Left hindlimb (tissue), 1 donor: ENCODE measurements at places on chromosomes 2 and 18.

- no peak for DNase-seq
Observed at GRCh38 chr2:30691091-30691947, 115.9 kb downstream of the CAPN13 start.

GRCh38 chr18:42287047-42287446 is 332.0 kb downstream of the PIK3C3 start:
- no peak for DNase-seq

DNA sequence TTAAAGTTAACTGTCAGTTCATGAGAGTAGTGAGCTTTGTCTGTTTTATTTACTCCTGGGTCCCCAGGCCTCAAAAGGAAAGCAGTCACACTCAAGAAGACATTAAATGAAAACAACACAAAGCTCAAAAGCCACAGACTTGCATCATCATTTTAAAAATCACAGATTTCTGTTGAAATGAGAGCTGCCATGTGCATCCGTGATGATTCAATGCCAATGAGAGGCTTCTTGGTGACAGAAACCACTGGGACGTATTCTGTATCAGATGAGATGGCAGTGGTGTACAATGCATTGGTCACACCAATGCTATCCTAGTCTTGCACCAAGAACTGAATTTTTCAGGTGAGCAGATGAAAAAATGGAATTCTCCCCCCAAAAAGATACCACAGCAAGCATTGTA is 204.8 kb downstream of the ANAPC1 start:
- DNase-seq: no peak

DNA sequence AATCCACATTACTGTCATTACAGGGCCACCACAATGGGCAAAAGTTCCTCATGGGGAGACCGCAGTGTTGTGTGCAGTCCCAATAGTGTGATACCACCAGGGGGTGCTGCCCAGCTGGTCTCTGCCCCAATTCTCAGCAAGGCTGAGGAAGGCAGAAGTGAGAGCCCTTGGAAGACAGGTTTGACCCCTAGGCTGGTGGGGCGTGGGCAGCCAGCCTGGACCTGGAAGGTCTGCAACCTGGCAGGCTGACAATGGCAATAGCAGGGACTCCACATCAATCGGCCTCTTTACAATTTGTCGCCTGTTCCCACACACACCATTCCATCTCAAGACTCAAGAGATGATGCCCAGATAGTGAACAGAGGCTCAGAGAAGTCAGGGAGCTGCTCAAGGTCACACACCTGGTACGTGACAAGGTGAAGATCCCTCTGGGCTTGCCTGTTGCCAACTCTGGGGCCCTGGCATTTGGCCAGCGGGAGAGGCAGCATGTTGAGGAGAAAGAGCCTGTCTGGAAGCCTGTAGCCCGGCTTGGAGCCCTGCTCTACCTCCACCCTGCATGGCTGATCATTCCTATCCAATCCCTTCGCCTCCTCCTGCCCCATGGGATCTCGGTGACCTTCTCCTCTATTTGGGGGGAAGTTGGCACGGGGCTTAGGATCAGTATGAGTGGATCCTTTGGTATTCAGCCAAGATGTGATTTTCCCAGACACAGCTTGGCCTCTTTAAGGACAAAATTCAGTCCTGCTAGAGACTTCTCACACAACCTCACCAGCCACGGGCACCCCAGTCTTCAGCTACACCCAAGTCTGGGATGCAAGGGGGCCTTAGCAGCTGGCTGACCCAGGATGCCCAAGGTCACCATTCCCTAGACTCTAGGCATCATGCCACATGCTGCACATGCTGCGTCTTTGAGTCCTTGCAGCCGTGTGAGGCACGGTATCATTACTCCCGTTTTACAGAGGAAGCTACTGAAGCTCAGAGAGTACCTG is 2.9 kb upstream of the ATOH8 start:
- DNase-seq: peak; percentile 71

GRCh38 chr18:32634876-32635431 is 137.9 kb downstream of the KLHL14 start:
- DNase-seq: no peak

GRCh38 chr2:50181212-50181611 is 850.7 kb downstream of the NRXN1 start:
- no peak for DNase-seq

DNA sequence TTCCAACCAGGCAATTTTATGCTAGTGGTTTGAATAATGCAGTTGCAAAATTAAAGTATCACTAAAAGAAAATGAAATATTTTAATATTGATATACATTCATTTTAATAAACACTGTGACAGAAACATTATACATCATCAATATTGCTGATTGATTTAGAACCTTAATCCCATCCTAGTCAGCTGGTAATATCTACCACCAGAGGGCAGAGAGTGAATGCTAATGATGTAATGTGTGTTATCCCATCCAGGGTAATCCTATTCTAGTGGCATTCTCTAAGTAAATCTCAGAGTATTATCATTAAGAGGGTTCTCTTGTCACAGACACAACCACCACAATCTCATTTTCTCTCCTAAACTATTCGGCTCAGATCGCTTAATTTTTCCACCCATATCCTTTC is 477.4 kb downstream of the CPS1 start:
- DNase-seq: no peak

GRCh38 chr18:11729556-11729955 is 40.5 kb downstream of the GNAL start:
- no peak for DNase-seq

GRCh38 chr2:235636546-235636945 is 142.7 kb downstream of the AGAP1 start:
- no peak for DNase-seq

- no peak for DNase-seq
Observed at GRCh38 chr2:213261237-213261636, 23.0 kb upstream of the SPAG16 start.

DNA sequence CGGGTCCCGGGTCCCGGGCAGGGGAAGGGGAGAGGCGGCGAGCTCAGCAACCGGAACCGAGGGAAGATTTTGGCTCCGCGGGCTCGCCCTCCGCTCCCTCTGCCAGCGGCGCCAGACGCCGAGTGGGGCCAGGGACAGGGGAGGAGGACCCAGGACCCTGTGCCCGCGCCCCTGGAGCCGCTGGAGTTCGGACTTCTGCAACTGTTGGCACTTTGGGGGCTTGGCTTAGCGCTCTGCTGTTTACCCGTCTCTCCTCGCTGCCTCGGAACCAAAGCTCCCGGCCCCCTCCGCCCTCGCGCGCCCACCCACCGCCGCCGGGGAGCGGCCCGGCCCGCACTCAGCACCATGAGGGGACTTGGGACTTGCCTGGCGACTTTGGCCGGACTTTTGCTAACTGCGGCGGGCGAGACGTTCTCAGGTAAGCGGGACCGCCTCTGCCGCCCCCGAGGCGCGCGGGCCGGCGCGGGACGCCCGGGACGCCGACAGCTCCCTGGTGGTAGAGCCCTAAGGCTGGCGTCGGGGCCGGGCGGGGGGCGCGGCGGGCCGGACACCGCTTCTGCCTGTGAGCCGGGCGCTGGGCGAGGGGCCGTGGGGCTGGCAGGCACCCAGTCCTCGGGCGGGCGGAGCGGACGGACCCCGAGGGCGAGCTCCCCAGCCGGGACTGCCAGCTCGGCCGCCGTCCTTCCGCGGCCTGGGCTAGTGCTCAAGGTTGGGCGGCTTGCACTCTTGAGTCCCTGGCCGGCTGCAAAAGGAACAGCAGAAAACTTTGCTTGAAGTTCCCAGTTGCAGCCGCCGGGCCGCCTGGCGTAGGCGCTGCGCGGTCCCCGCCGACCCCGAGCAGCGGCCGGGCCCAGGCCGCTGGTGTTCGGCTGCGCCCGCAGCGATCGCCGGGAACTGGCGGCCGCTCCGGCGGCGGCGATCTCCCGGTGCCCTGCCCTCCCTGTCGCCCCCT is 634 bp downstream of the PTPRM start:
- peak; percentile 69 for DNase-seq
